ENCODE measurements at places on chromosomes 2 and 18. TPM values are rescaled to one million over a fixed set of nuclear protein-coding genes. Genes with fewer than 3 reads are reported as not detected.
A peak's percentile ranks its signal among the peaks of the same experiment; 100 is the strongest.

C2orf92 gene
- total RNA-seq: 14.4 TPM

NEU2 gene
- not detected for total RNA-seq

PCARE gene
- total RNA-seq: 0.55 TPM

TSPYL6 gene
- not detected for total RNA-seq

ATP6V1B1 gene
- 2.1 TPM for total RNA-seq

C18orf32 gene
- total RNA-seq: 53.2 TPM

ZEB2 gene
- total RNA-seq: 178 TPM

DNA sequence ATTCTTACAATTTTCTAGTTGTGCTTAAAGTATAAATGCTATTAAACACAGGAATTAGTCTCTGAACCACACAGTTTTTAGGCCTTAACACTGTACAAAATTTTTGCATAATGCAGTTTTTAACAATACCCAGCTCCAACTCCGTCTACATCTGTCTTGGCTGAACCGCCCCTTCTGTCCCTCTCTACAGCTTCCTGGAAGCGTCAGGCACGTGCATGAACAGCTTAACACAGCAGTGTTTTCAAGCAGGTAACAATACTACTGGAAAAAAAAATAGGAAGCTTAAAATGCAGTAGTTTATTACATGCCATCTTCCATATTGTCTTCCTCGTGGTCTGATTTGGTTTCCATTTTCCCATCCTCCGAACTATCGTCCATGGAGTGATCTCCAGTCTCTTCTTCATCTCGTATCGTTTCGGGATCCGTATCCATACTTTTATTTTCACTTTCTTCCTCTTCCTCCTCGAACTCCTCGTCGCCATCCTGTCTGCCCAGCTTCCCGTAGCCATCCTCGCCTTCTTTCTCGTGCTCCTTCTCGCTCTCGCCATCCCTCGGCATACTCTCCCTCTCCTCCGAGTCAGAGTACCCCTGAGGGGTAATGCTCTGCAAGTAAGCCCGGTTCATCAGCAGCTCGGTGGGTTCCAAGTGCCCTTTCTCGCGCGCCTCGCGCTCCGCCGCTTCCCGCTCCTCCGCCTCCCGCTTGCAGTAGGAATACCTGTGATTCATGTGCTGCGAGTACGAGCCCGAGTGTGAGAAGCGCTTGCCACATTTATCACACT is 130.6 kb downstream of the ZEB2 start:
- peak; percentile 67 for DNase-seq

DNA sequence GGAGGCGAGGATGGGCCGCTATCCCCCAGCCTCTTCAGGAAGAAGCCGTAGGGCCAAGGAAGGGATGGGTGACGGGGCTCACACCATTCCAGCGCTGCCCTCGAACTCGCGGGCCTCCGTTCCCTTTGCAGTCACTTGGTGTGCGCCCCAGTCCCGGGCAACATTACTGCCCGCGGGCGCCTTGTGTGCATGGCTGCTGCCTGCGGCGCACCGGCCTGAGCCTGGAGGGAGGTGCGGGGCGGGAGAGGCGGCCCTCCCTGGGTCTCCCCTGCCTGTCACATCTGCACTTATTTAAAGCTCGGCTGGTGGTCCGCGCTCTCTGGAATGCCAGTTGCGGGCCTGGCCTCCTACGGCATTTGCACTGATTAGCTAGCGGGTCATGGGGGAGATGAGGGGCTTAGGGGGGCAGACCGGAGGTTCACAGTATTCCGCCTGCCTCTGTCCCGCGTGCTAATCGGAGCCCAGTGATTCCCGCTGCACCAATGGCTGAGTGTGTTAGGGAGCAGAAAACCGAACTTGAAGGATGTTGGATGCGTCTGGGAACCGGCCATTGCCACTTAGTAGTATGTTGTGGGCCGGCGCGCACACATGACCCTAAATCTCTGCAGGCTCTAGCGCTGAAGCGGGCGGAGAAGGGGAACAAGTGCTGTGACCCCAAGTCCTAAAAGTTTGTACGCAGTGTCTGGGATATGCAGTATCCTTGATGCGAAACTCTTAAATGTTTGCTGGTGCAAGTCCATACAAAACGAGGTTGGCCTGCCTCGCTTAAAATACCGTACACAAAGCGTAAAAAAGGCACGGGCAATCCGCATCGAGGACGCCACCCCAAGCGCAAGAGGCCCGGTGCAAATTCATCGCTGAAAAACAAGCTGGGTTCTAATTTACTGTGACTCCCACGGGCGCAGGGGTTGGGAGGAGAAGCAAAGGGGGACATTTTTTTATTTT is 161.2 kb upstream of the SIX2 start:
- DNase-seq: no peak

- no peak for DNase-seq
Observed at GRCh38 chr2:230599853-230600252, 112.8 kb upstream of the CAB39 start.

- DNase-seq: no peak
Observed at GRCh38 chr2:226683944-226684562, 115.6 kb downstream of the IRS1 start.

DNA sequence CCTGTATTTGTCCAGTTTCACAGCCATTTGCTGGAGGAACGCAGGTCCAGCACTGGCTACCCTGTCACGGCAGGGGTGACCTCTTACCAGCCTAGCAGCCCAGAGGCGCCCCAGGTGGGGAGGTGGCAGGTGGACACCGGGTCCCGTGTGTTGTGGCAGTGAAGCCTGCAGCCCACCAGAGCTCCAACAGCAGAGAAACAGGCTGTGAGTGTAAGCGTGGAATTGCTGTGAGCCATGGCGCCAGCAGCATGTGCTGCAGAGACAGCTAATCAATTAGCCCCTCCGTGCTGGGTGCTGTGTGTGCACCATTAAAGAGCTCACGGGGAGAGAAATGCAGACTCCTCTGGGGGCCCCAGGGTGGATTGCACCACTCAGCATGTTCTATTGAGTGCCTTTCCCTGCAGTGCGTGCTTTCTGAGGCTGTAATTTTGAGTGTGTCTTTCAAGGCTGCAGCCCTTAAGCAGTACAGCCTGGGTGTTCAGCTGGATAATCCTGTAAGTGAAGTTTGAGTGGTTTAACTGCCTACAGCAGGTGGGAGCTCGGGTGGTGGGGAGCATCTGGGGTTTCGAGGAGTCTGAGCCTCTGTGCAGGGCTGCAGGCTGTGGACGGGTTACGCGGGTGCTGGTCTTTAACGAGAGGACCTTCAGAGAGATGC is 15.9 kb downstream of the RTP5 start:
- DNase-seq: no peak

DNA sequence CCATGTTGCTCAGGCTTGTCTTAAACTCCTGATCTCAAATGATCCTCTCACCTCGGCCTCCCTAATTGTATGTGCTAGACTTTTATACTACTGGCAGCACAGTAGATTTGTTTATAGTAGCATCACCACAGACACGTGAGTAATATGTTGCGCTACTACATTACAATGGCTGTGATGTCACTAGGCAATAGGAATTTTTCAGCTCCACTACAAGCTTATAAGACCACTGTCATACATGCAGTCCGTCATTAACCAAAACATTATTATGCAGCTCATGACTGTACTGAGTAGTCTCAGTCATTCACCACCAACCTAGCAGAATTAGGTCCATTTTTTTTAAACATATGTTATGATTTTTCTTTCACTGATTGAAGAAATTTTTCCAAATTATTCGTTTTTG is 398.9 kb downstream of the DCC start:
- DNase-seq: no peak

DNA sequence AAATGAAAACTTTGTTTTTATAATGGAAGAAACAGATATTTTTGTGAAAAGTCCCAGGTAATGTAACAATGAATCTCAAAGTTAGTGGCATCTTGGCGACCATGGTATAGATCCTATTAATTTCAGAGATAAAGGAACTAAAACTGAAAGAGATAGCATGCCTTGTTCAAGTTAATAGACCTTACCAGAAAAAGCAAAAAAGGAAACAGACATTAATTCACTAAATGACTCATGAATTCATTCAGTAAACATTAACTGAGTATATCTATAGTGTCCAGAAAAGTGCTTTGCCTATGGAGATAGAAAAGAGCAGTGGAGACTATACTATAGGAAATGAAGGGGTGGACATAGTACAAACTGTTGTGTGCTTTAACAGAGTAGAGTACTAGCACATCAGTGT is 763.3 kb downstream of the TRIB2 start:
- DNase-seq: no peak

GRCh38 chr2:218366621-218367414 is 10.2 kb downstream of the CATIP start:
- no peak for DNase-seq

DNA sequence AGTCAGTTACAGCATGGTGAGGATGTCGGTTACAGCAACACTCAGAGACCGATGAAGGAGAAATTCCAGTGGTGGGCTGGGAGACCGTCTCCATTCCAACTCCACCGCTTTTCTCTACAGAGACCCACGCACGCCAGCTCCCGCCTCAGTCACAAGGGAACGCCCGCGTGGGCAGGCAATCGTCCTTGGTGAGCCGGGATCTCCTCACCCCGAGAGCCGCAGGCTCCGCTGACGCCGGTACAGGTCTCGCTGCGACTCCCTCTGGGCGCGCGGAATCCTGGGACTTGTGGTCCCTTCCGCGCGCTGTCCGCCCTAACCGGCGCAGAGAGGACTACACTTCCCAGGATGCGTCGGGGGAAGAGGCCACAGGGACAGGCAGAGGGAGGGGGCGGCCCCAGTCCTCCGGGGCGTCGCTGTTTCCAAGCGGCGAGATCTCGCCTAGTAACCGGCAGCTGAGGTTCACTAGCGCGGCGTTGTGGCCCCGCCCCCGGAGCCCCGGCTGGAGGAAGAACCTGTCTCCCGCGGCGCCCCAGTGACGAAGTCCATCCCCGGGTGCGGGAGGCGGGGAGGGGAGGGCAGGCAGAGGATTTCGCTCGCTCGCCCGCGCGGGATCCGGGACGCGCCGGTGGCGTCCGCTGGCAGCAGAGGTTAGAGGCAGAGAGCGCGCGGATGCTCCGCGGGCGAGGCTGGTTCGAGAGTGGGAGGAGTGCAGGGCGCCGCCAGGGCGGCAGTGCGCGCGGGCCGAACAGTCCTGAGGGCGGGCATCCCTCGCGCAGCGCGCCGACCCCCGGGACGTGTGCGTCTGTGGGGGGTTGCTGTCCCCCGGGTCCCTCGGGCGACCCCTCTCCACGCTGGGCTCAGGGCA is at the start of gene EML6:
EML6 (plus strand) TSS at position 532 of the 865 bp plus-strand sequence. CDS start 1,400 bp downstream, outside the sequence.
- peak; percentile 99 for DNase-seq

GRCh38 chr2:9649261-9649660 is 18.5 kb upstream of the YWHAQ start:
- DNase-seq: no peak

DNA sequence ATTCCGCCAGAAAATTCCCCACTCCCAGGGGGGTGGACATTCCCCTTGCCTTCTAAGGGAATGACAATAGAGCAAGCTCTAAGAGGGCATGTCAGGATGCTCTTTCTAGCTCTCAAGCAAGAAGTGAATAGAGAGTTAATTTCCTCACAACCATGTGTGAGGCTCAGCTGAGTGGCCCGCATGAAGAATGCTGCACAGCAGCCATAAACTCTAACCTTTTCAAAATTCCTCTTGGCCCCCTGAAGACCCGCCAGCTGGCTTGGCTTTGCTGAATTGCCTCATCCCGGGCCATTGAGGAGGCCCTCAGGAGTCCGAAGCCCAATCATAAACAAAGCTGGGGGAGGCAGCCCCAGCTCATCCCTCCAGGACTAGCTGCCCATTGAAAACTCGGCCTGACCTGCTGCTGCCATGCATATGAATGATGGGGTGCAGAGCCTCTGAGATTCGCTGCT is 38.2 kb downstream of the NRP2 start:
- DNase-seq: no peak

- no peak for DNase-seq
Observed at GRCh38 chr2:231991664-231992063, 30.2 kb downstream of the DIS3L2 start.

DNA sequence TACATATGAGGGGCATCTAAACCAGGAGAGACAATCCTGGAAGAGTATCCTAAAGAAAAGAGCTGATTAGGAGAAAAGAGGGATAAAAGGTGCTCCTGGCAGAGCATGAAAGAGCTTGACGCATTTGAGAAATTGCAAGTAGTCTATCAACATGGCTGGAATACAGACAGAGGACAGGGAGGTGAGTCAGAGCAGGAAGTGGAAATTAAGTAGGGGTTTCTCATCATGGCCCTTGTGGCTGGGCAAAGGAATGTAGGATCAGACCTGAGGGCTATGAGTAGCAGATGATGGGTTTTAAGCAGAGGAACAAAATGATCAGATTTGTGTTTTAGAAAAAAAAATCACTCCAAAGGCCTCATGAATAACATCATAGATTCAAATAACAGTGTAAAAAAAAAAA is 49.2 kb upstream of the UGP2 start:
- no peak for DNase-seq

DNA sequence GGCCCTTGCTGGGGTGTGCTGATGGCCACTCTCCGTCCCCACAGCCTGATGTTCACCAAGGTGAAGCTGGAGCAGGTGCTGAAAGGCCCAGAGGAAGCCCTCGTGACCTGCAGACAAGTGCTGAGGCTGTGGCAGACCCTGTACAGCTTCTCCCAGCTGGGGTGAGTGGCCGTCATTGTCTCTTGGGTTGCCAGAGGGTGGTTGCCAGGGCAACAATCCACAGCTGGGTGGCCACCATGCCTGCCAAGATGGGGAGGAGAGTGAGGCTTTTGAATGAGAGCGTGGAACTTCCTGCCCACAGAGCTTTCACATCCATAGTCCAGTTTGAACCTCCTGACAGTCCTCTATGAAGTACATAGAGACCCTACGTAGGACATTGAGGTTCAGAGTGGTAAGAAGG is 108.8 kb downstream of the STPG4 start:
- DNase-seq: no peak

DNA sequence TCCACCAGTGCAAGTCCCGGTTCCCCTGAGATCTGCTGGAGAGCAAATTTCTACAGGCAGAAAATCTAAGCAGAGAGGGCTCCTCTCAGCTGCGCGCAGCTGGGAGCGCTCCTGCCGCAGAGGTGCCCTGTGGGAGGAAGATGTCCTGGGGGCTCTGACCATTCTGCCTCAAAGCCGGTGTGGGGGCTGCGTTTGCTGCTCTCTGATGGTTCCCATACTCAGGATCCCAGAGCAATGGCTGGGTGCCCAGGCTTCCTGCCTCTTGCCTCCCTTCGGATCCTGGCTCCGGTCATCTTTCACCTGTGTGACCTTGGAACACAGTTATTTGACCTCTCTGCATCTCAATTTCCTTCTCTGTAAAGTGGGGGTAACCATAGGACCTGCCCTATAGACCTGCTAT is 434.2 kb downstream of the ZNF521 start:
- no peak for DNase-seq

GRCh38 chr2:10772201-10772867 is 40.3 kb downstream of the PDIA6 start:
- no peak for DNase-seq

DNA sequence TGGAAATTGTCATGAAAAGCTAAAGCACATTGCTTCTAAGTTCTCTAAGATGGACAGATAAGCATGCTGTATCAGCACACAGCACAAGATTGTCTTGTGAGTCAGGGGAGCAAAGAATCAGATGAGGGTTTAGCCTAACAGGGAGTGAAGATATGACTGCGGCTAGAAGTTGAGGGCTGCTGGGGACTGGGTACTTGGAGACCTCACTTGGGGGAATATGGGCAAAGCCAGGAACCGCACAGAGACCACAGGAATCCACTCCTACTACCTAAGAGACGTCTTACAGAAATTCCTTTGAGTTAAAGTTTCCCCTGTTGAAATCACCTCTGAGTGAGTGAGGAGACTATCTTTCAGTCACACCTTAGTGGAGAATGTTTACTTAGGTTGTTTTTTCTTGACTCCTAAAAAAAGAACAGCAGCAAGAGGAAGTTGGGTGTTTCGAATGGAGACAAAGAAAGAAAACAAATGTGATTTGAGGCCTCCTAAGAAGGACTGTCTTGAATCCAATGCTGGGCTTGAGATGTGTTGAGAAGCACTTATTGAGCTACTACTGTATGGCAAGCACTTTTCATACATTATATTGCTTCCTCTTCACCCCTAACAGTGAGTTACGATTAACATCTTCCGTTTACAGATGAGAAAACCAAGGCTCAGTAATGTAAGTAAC is 100.7 kb downstream of the ANKRD44 start:
- DNase-seq: peak; percentile 57
